WTC11 (cell line): ENCODE measurements at places on chromosomes 5 and 9.

GRCh38 chr5:133580618-133581017, 31.7 kb downstream of the FSTL4 start:
- no peak for DNase-seq

- no peak for DNase-seq
Measured at GRCh38 chr5:171415115-171415730, 4.2 kb upstream of the FGF18 start.

DNA sequence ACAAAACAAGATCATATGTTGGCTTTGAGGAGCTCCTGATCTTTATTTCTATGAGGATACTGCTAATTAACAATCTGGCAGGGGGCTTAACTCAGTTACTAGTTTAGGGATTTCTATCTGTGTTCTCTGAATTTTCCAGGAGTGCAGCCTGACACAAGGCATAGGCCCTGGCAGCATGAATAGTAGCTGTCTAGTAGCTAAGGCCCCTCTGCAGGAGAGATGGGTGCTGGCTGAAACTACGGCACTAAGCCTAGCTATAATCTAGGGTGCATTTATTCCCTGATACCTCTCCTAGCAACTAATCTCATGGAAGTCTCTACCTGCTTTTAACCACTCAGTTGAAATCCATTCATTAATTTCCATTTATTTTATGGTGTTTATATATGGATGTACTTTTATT, 268.2 kb downstream of the TMEM232 start:
- no peak for DNase-seq

DNA sequence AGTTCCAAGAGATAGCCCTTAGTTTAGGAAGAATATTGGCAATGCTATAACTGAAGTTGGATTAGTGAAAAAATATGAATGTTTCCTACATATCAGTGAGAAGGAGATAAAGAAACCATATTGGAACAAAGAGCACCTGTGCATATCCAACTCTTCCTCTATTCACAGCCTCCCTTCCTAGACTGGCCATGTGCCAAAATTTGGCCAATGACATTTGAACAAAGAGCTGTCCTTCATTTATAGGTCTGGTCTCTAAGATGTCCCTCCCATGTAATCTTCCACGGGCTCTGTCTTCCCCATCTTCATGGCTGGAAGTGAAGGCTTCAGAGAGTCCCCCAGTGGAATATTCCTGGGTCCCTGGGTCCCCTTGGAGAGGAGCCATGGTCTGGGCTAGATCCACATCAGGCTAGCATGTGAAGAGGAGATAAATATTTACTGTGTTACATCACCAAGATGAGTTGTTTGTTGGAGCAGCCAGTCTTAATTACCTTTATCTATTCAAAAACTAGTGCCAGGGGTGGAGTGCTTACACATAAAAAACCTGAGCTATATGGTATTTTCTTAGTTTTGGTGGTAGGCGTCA, 190.0 kb upstream of the S1PR3 start:
- DNase-seq: no peak

- no peak for DNase-seq
Measured at GRCh38 chr5:54480296-54480695, 24.8 kb downstream of the HSPB3 start.

DNA sequence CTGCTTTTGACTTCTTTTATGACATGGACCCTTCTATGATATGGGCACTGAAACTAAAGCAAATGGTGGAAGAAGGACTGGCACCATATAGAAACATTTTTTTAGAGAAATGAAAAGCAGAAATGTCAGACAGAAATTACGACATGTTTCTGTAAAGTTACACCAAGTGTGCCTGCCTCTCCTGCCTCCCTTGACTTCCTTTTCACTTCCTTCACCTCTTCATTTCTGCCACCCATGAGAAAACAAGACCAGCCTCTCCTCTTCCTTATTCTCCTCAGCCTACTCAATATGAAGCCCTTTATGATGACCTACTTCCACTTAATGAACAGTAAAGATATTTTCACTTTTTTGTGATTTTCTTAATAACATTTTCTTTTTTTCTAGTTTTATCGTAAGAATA, 44.5 kb downstream of the ERCC6L2 start:
- DNase-seq: no peak

GRCh38 chr5:132688536-132689339, 14.9 kb downstream of the IL4 start:
- DNase-seq: no peak

- DNase-seq: no peak
Measured at GRCh38 chr5:122145906-122146305, 16.6 kb downstream of the ZNF474 start.

DNA sequence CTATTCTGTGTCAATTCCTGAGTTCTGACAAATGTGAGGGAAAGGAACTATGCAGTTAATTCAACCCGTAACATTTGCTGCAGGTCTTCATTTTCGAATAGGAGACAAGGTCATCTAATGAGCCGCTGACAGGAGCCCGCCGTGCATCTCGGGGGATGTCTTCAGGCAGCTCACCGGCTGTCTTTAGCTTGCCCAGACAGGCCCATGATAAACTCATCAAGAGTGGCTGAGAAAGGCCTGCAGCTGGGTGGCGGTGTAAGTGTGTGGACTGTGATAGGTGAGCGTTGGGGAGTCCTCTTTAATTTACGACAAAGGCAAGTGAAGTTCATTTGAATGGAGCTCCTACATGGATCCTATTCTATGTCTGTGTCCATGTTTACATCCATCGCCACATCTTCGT, 190.5 kb downstream of the ADCY2 start:
- no peak for DNase-seq

- DNase-seq: no peak
Measured at GRCh38 chr5:118336468-118336867, 651.9 kb downstream of the DTWD2 start.

- DNase-seq: no peak
Measured at GRCh38 chr9:22105005-22105722, 96.1 kb upstream of the CDKN2B start.

- DNase-seq: no peak
Measured at GRCh38 chr9:4084435-4084818, 215.4 kb downstream of the GLIS3 start.

GRCh38 chr5:18772475-18772874, 1138.2 kb downstream of the TAF11L14 start:
- no peak for DNase-seq

- no peak for DNase-seq
Measured at GRCh38 chr5:12316812-12317211, 412.6 kb upstream of the CTNND2 start.

- DNase-seq: peak; percentile 24
Measured at GRCh38 chr5:26148569-26149107, 889.7 kb downstream of the CDH9 start.

GRCh38 chr5:53089481-53089991, 20.0 kb downstream of the MOCS2 start:
- DNase-seq: no peak

- DNase-seq: no peak
Measured at GRCh38 chr5:72112389-72112788, 5.1 kb downstream of the MAP1B start.

DNA sequence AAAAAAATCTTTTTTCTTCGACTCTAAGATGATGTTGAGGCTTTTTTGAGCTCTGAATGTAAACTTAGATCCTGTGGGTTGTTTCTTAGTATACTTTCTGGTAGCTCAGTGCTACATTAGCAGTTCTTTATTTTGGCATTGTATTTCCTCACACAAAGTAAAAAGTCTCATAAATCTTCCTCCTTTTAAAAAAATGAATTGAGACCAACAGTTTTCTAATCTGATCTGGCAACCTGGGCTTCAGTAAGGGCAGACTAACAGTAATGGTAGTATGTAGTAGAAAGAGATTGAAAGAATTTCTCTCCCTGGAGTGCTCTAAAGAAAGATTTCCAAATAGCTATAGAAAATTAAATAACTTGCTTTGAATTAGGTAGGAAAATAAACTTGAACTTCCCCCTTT, 31.4 kb downstream of the ZCCHC7 start:
- DNase-seq: no peak

- no peak for DNase-seq
Measured at GRCh38 chr5:1557114-1557873, 33.5 kb upstream of the LPCAT1 start.

- no peak for DNase-seq
Measured at GRCh38 chr5:169126481-169127021, 174.4 kb downstream of the SLIT3 start.

DNA sequence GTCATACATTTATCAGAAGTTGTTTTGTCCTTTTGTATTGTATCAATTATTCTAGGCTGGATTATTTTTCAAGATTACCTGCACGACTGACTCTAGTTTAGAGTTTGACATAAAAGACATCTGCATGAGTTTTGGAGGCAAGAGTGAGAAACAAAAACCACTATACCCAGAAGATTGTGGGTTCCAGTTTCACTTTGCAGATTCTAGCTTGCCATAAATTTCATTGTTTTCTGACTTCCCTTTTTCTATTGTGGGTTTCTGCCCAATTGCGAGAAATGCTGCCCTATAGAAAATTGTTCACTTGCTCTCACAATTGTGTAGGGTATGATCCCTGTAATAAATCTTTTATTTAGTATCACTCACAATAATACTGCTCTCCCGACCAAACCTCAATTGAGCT, 1043.4 kb upstream of the CDH10 start:
- DNase-seq: no peak

- no peak for DNase-seq
Measured at GRCh38 chr5:43851741-43852140, 248.8 kb downstream of the NNT start.

DNA sequence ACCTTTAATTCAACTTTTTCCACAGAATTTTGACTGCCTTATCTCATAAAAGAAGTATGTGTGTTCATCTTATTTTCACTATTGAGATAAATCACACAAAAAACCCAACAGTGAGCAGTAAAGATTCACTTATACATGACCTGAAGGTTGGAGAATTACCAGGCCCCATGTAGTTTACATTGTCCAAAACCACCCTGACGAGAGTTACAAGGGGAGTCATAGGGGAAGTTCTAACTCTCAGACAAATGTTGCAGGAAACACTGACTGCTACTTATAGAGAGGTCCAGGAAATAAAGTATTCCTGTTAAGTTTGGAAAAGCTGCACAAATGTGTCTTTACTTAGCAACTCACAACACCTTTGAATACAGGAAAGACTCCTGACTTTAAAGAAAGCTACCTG, 14.1 kb downstream of the SPATA9 start:
- DNase-seq: no peak

GRCh38 chr9:136985027-136985602, 2.3 kb downstream of the LCNL1 start:
- DNase-seq: no peak

DNA sequence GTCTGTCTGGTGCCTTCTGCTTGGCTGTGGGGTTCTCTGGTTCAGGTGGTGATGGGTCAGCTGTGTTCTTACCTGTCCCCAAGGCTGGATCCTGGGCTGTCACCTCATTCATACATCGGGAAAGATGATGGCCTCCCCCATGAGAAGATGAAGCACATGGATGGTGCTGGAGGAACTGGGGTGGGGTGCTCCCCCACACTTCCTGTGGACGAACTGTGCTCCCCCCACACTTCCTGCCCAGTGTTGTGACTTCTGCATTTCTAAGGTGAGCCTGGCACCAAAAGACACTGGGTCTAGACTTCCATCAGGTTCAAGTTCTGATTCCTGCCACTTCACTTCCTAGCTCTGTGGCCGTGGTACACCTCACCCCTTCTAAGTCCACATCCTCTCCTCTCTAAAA, 4.3 kb upstream of the SURF6 start:
- DNase-seq: no peak

DNA sequence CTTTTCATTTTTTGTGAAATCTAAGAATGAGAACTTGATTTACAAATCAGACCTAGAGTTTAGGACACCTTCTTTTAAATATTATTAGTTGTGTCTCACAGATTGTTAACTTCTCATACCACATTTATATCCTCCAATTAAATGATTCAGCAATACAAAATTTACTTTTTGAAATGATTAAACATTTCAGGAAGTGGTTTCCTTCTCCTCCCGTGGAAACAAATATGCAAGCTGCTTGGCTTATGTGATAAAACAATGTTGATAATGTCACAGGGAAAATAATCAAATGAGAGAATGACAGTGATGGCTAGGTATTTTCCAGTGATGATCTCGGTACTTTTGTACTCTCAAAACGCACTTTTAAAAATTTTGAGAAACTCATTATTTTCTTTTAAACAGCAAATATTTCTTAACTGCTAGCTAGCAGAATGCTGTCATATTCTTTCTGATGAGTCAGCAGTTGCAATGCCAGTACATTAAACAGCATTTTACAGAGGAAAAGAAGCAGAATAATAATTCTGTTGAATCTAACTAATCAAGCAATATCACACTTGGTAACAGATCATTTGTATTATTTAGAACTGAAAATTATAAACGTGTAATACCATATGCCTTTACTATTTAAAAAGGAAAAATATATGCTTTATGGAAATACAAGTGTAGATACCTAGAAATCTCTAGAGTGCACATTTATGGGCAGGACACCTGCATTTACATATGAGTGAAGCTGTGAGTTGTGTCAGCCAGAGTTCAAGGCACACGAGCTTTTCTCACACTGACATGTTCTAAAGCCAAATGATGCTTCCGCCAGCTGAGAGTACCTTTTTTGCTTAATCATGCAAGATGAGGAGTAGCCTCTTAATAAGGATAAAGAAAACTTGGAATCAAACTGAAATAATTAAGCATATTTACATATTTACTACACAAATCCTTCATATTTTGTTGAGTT, 53.6 kb upstream of the CDH18 start:
- DNase-seq: no peak

GRCh38 chr5:14039576-14039975, 95.1 kb upstream of the DNAH5 start:
- no peak for DNase-seq

- peak; percentile 72 for DNase-seq
Measured at GRCh38 chr9:137429974-137430722, 7.0 kb downstream of the NOXA1 start.

DNA sequence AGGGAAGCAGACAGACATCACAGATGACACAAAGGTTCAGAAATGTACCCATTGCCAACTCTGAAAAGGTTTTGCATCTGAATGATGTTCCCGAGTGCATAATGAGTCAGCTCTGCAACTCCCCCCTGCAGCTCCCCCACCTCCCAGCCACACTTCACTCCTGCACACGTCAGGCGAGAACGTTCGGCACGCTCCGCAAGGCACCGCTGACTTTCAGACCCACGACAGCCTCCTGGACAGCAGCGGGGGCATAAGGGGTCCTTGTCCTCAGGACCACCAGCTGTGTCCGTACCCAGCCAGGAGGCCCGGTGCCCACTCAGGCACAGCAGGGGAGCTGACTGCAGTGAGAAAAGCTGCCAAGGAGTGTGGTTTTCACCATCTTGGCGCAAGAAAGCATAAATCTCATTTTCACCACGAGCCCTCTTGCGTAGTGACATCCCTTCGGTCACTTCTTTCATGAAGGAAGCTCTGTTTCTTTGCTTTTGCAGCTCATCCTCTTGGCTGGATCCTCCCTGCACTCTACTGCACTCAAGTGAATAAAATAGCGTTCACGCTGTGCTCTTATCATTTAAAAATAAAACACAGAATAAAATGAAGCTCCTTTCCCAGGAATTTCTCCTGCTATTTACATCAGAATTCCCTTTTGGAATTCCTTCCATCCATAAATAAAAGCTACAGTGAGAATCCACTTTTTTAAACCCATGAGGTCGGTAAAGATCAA, 9.9 kb downstream of the GFPT2 start:
- peak; percentile 55 for DNase-seq

GRCh38 chr9:130900701-130901497, 4.3 kb upstream of the QRFP start:
- DNase-seq: no peak
